ENCODE measurements at places on chromosomes 5 and 9.

DNA sequence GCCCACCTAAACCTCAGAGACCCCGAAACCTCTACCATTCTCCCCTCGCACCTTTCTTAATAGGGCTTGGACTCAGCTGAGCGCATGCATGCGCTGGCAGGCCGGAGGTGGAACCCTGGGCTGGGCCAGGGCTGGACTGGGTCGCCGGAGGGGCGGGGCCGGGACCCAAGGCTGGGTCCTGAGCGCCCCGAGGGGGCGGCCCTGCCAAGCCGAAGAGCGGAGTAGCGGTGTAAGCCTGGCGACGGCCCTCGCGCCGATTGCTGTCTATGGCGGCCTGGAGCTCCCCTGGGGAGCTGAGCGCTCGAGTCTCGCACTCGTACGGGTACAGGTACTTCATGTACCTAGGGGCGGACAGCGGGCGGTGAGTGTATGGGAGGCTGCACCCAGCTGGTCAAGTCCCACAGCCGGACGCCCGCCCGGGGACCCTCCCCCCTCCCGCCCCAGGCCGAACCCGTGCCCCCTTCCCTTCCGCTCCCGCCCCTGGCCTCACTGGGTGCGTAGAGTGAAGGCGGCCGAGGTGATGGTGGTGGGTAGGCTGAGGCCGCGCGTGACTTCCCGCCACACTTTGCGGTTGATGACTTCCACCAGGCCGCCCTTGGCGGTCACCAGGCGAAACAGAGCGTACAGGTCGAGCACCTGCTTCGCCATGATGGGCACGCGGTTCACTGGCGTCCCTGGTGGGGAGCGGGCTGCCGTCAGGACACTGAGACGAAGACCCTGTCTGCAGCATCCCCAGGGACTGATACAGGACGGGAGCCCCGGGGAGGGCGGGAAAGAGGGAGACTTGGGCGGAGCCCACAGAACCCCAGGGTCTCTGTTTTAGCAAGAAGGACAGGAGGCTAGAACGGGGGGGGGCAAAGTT lies 3.3 kb upstream of the DCTN3 start:
- H3K4me1 ChIP-seq: peaks cover 7% of the 10 kb centered on the region
- H3K27me3 ChIP-seq: peaks cover 12% of the 10 kb centered on the region
- no peak for DNase-seq
- H3K27ac ChIP-seq: no peak overlapping the region
- H3K36me3 ChIP-seq: no peaks in the 10 kb centered on the region

DNA sequence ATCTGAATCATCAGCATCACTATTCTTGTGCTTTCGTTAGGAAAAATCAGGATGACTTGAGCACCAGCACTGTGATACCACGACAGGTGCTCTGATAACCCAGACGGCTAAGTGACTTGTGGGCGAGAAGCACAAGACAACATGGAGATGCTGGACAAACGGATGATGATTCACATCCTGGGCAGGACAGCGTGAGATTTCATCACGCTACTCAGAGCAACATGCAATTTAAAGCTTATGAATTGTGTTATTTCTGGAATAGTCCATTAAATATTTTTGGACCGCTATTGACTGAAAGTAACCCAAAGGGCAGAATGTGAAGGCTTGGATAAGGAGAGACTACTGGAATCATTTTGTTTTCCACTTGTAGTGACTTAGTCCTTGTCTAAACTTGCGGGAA lies 114.8 kb upstream of the DAPK1 start:
- no peak overlapping the region for H3K27ac ChIP-seq
- no peak overlapping the region for H3K4me3 ChIP-seq
- no peaks in the 10 kb centered on the region for H3K36me3 ChIP-seq
- peaks cover 9% of the 10 kb centered on the region for H3K4me1 ChIP-seq

- H3K4me1 ChIP-seq: peaks cover 32% of the 10 kb centered on the region
- peak overlapping the region; percentile 66 for H3K27ac ChIP-seq
- H3K4me3 ChIP-seq: no peak overlapping the region
- H3K27me3 ChIP-seq: no peaks in the 10 kb centered on the region
Observed at GRCh38 chr9:95753762-95754465, 121.6 kb upstream of the ERCC6L2 start.

DNA sequence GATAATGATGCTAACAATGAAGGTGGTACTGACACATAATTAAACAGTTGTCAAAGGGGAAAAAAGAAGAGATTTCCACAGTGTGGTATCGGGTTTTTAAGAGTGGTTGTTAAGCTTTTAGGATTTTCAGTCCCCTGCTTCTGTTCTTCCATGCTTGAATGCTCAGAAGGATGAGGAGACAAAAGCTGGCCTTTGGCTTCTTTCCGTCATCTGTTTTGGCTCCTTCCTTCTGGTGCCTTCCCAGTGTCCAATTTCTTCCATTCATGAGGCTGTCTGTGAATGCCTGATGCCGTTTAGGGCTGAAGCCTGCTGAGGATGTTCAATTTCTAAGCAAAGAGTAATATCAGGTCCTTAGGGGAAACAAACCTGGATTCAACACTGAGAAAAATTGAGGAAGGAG lies 179.6 kb upstream of the GLRA1 start:
- no peak overlapping the region for H3K27ac ChIP-seq
- no peak overlapping the region for H3K4me3 ChIP-seq
- DNase-seq: no peak
- no peaks in the 10 kb centered on the region for H3K27me3 ChIP-seq
- no peaks in the 10 kb centered on the region for H3K36me3 ChIP-seq
- peaks cover 2% of the 10 kb centered on the region for H3K4me1 ChIP-seq

DNA sequence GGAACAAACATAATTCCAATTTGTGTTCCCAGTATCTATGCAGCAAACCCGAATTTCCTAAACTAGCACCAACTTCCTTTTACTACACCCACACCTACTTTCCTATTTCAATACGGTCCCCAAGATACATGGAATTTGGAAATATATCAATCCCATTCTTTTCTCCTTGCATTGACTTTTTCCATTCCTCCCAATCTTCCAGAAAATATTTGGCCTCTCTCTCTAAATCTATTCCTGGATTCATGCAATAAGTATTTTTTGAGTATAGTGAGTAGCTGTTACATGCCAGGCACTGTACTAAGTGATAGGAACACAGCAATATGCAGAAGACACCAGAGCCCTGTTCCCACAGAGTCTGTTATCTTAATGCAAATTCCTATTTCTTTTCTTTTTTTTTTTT lies 216.2 kb upstream of the PIK3R1 start:
- H3K36me3 ChIP-seq: no peaks in the 10 kb centered on the region
- H3K27ac ChIP-seq: no peak overlapping the region
- no peak overlapping the region for H3K4me3 ChIP-seq

DNA sequence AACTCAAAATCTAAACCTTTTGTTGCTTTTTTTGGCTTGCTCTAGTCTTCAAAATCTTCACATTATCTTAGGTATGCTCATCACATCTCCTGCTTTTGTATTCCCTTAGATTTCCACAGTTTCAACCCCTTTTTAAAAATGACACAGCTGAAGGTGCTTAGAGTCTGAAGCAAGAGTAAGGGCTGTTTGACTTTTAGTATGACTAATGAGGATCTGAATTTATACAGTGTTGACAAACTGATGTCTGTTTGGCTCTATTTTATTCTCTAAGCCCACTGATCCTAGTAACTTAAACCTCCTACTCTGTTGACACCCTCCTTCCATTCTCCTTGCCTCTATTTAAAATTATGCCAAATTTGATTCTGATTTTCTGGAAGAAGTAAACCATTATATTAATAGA lies 200.1 kb downstream of the MCTP1 start:
- H3K4me1 ChIP-seq: no peaks in the 10 kb centered on the region
- no peak overlapping the region for H3K4me3 ChIP-seq
- H3K36me3 ChIP-seq: no peaks in the 10 kb centered on the region
- no peak for DNase-seq
- no peaks in the 10 kb centered on the region for H3K27me3 ChIP-seq

- no peak overlapping the region for H3K4me3 ChIP-seq
- no peaks in the 10 kb centered on the region for H3K27me3 ChIP-seq
- H3K4me1 ChIP-seq: no peaks in the 10 kb centered on the region
Observed at GRCh38 chr5:108222011-108222410, 159.9 kb downstream of the FBXL17 start.
